ENCODE measurements at places on chromosomes 6 and 20. TPM values are rescaled to one million over a fixed set of nuclear protein-coding genes. Genes with fewer than 3 reads are reported as not detected.

The LGSN gene
- not detected for total RNA-seq

The KHDC1L gene
- total RNA-seq = not detected

The SAPCD1 gene
- total RNA-seq = 0.78 TPM

The MTG2 gene
- 17.6 TPM for total RNA-seq

The TRIM10 gene
- not detected for total RNA-seq

The TSPO2 gene
- not detected for total RNA-seq

The PLCB1 gene
- 17.6 TPM for total RNA-seq

The FOXC1 gene
- total RNA-seq = 13.8 TPM

DNA sequence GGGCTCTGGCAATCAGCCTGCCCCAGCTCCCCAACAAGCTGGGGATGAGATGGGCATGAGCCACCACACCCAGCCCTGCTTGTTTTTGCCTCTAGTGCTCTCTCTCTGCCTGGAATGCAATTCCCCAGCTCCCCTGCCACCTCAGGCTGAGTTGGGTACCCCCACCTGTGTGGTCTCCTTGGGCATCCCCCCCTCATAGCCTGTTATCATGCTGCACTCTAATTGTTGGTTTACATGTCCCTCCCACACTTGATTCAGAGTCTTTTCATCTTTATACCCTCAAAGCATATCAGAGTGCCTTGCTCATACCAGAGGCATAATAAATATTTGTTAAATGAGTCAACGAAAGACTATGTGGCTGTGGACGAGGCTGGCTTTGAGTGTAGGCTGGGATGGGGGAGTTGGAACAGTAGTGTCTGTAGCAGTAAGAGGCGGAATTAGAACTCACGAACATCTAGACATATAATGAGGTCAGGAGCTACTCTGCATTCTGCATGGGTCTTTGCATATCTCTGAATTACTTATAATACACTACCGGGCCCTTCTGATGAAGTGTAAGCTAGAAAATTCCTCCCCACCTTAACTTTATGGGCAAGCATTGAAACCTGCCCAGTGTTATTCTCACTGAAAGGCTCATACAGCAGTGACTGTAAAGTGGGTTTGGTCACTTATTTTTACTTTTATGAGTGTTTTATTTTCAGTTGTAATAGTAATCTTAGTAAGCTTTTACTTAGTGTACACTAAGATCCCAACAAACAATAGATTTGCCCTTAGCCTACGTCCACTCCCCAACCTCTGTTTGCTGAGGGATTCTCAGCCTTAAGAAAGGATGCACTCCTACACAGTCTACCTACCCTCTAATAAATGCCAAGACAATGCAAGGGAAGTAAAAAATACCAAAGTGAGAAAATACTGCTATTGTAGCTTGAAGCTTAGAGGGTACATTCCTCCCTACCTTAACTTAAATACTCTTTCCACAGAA, 58.7 kb downstream of the EDN1 start:
- DNase-seq = peak; percentile 44

GRCh38 chr20:15288106-15288505, 950.7 kb upstream of the FLRT3 start:
- no peak for DNase-seq

GRCh38 chr20:20759132-20759531, 46.7 kb upstream of the RALGAPA2 start:
- DNase-seq = no peak

DNA sequence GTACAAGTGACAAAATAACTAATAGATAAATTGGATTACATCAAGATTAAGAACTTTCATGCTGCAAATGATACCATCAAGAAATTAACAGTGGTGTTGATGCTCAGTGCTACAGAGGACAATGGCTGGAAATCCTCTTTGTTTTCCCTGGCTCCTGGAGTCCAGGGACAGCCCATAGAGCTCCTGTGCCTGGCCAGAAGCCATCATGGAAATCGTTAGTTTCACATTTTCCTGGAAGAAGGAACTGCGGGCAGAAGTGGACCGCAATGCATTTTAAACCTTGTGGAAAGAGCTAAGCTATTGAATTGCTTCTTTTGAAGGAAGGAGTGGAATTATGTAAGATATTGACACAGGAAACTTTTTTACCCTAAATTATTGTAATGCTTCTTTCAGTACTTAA, 276.0 kb downstream of the GJA1 start:
- DNase-seq = peak; percentile 51

GRCh38 chr6:18260448-18261106, 3.8 kb downstream of the DEK start:
- no peak for DNase-seq

- DNase-seq = no peak
These were observed 23.5 kb downstream of the USP49 start for GRCh38 chr6:41871691-41872090.

- no peak for DNase-seq
These were observed 1299.1 kb upstream of the ADGRB3 start for GRCh38 chr6:67336014-67336413.

DNA sequence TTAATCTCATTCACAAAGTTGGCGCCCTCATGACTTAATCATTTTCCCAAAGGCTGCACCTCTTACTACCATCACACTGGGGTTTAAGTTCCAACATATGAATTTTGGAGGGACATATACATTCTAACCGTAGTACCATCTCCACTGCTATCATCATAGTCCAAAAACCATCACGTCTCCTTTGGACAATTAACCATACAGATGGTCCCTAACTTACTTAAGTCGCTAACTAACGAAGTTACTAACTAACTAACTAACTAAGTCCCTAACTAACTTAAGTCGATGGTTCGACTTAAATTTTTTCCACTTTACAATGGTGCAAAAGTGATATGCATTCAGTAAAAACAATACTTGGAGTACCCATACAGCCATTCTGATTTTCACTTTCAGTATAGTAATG, 24.0 kb upstream of the TBC1D22B start:
- DNase-seq = no peak

DNA sequence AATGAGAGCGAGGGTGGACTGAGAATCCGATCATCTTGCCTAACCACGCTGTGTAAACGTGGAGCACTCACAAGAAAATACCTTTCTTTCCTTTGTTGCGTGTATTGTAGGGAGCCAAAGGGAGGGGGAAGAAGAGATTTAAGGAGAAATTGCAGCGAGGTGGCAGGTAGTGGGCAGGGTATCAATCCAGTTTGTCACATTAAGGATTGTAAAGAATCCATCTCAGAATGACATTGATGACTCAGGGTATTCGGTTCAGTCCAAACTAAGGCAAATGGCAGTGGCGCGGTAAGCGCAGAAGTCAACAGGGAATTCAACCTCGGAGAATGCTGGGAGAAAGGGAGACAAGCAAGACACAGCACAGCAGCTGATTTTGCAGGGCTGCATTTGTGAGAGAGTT, 146.2 kb downstream of the ID4 start:
- no peak for DNase-seq

DNA sequence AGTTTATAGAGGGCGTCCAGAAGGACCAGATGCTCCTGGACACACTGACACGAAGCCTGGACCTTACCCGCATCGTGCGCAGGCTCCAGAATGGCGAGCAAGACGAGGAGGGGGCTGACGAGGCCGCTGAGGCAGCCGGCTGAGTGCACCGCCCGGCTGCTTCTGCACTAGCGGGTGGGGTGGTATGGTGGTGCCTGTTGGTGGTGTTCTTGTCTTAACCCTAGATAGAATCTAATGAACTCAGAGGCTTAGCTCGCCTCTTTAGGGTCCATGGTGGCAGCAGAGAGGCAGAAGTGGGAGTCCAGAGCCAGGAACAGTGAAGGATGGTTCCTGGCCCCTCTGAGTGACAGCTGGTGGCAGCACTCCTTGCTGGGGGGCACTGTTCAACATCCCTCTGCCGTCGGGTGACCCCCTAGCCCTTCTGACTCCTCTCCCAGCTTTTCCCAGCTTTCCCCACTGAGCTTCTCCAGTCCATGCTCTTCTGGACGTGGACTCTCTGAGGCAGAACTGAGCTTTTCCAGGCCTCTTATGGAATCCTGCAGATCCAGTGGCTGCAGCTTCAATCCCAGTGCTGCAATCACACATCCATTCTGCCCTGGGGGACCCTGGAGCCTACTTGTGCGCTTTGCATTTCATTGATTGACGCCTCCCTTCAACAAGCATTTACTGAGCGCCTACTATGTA, 6.2 kb downstream of the GUCA1A start:
- DNase-seq = no peak

DNA sequence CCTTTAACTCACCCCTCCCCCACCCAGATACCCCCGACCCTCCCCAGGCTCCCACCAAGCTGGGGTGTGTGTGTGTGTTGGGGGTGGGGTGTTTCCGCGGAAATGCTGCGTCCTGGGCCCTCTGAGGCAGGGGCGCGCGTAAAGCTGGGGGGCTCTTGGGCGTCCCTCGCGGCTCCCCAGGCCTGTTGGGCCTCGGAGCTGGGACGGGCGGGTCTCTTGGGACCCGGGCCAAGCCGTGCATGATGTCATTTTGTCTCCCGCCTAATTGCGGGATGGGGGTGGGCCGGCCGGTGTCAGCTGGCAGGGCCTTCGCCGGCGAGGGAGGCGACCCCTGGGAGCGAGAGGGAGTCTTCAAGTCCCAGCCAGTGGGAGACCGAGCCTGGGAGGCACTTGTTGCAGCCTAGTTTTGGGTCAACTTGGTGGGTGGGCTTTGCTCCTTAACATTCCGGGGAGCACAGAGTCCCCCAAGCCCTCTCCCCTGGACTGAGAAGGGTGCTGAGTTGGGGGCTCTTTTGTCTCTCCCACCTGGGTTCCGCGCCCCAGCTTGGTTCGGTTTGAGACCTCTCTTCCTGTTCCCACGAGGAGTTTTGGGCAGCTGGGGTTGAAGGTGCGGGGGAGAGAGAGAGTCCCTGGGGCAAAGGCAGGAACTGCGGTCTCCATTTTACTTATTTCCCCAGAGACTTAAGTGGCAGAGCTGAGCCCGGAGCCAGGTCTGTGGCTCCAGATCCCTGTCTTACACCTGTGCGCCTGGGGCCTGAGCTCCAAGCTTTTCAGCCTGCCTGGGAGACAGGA, 623 bp downstream of the MYBL2 start:
- no peak for DNase-seq

DNA sequence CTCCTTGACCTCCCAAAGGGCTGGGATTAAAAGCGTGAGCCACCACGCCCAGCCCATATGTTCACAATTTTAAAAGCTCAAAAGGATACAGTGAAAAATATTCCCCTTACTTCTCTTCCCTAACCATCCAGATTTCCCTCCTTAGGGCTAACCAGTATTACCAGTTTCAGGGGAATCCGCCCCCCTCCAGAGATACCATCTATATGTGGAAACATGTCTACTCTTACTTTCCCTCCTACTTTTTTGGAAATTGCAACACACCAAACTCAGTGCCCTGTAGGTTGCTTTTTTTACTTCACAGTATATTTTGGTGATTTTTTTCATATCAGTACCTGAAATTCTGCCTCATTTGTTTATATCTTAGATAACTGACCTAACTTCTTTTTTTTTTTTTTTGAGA, 6.9 kb upstream of the RPL10A start:
- no peak for DNase-seq

DNA sequence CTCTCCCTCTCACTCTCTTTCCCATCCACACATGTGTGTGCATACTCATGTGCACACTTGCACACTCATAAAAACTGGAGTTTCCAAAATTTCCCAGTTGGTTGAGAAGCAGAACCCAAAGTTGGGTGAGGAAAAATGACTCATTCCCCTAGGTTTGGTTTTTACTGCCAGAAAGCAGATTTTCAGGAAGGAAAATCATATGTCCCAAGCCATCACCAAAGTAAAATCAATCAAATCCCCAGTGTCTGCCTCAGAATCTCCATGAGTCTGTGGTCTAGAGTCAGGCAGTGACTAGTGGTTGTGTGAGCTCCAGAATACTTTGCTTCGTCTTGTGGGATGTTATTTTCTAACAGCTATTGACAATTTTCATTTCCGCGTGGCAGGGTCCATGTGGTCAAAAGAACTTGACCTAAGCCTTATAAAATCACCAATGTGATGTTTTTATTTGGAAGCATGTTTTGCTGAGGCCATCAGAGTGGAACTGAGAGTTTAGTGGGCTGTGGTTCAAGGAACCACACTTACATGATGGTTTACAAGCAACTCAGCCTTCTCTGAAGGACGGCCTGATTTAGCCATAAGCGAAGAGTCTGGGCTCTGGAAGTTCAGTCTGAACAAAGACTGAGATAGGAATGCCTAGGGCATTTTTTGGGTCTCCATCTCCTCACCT, 81.9 kb upstream of the CCN6 start:
- no peak for DNase-seq

GRCh38 chr6:1787894-1788293, 178.2 kb downstream of the FOXC1 start:
- DNase-seq = peak; percentile 74

DNA sequence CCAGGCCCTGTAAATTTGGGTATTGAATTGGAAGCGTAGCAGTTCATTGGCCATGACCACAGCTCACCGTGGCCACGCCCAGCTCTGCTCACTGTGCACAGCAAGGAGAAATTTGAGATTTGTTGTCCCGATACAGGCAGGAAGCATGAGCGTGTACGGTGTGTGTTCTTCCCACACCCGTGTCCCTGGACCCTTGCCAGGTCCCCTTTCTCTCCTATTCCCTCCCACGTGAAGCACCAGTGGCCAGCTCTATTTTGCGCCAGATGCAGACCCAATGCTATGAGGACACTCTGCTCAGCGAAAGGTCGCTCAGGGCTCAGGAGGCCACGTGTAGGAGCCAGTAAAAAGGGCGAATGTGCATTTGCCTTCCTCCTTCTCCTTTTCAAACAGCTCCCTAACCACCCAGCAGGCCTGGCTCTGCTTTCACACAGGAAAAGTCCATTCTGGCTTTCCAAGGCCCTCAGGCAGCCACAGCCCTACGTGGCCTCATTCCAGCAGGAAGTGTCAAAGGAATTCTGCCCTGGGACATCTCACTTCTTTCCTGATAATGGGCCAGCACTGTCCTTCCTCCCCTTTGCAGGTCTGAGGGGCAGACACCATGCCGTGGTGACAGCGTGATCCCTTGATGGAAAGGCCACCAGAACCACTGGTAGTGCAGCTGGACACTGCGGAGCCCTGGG, 499.2 kb upstream of the CDH4 start:
- DNase-seq = no peak

DNA sequence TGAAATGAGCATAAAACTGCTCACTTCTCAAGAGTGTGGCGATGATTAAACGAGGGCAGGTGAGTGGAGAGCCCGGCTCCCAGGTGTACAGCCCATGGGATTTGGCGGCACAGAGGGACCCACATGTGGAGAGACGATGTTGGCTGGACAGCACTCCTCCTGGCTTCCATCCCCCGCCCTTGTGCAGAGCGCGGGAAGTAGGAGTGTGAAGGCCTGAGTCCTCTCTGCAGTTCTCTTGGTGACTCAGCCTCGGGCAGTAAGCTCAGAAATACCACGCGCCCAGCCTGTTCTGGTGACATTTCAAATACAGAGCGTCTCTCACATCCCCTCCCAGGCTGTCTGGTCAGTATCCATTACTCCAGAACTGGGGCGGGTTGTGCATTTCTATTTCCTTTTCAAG, 94.2 kb upstream of the SRSF6 start:
- no peak for DNase-seq

DNA sequence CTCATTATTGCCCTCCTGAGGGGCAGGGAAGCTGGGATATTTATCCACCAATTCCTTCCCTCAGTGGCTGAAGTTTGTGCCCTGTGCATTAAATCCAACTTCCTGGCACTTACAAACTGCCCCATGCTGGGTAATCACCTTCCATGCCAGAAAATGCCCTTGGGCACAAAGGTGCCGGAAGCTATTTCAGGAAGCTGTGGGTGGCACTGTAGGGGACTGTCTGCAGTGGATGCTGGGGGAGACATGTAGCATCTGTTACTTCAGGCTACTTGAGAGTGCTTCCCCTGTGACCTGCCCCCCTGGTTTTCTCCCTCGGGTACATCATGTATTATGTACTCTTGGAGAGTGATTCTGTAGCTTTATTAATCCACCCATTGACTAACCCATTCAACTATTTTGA, 24.7 kb upstream of the RALGAPA2 start:
- no peak for DNase-seq

GRCh38 chr6:122692175-122692598, 82.0 kb downstream of the PKIB start:
- no peak for DNase-seq

- no peak for DNase-seq
These were observed 28.1 kb upstream of the APCDD1L start for GRCh38 chr20:58543274-58543673.

All from pulmonary artery endothelial cell (primary cell).